ENCODE measurements at places on chromosomes 12 and 14.

DNA sequence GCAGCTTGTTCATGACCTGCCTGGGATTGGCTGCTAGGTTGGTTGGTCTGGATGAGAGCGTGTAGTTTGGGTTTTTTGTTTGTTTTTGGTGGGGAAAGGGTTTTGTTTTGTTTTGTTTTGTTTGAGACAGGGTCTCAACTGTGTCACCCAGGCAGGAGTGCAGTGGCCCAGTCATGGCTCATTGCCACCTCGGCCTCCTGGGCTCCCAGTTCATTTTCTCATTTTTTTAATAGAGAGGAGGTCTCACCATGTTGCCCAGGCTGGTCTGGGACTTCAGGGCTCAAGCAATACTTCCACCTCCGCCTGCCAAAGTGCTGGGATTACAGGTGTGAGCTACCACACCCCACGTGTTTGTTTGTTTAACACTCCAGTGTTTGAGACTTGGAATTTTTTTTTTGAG is 3.8 kb downstream of the DYNC1H1 start:
- DNase-seq = no peak

- DNase-seq = no peak
Measured at GRCh38 chr12:24562771-24563431, 386.0 kb downstream of the BCAT1 start.

- DNase-seq = peak; percentile 62
Measured at GRCh38 chr12:46209914-46210872, 58.6 kb downstream of the SLC38A1 start.

GRCh38 chr14:81350344-81351130 is 49.6 kb downstream of the STON2 start:
- DNase-seq = no peak

DNA sequence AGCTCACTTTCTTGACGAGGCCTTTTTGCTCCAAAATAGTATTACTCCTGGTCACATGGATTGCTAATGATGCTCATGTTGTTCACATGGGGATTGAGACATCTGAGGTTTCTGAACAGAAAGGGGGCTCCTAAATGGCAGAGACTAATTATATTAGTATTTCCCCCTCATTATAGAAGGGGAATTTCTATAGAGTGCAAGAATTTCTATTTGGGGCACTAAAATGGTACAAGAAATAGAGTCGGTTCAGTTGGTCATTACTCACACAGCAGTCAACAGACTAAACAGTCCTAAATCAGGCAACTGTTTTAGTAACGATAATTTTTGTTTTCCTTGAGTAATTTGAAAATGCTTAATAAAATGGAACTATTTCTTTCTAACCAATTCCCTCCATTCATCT is 108.9 kb downstream of the DACT1 start:
- DNase-seq = no peak
